ENCODE measurements at places on chromosomes 2 and 18.

DNA sequence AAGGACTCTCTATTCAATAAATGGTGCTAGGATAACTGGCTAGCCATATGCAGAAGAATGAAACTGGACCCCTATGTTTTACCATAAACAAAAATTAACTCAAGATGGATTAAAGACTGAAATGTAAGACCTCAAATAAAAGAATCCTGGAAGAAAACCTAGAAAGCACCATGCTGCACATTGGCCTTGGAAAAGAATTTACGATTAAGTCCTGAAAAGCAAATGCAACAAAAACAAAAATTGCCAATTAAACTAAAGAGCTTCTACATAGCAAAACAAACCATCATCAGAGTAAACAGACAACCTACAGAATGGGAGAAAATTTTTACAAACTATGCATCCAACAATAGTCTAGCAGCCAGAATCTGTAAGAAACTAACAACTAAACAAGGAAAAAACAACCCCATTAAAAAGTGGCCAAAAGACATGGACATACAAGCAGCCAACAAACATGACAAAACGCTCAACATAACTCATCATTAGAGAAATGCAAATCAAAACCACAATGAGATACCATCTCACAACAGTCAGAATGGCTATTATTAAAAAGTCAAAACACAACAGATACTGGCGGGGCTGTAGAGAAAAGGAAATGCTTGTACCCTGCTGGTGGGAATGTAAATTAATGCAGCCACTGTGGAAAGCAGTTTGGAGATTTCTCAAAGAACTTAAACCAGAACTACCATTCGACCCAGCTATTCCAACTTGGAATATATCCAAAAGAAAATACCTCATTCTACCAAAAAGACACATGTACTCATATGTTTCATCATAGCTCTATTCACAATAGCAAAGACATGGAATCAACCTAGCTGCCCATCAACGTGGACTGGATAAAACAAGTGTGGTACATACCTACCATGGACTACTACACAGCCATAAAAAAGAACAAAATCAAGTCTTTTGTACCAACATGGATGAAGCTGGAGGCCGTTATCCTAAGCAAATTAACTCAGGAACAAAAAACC, 30.6 kb downstream of the SEPTIN10 start:
- DNase-seq = no peak

GRCh38 chr2:189188115-189188805, 8.7 kb upstream of the COL5A2 start:
- no peak for DNase-seq

GRCh38 chr2:161352719-161353118, 44.5 kb downstream of the PSMD14 start:
- no peak for DNase-seq

DNA sequence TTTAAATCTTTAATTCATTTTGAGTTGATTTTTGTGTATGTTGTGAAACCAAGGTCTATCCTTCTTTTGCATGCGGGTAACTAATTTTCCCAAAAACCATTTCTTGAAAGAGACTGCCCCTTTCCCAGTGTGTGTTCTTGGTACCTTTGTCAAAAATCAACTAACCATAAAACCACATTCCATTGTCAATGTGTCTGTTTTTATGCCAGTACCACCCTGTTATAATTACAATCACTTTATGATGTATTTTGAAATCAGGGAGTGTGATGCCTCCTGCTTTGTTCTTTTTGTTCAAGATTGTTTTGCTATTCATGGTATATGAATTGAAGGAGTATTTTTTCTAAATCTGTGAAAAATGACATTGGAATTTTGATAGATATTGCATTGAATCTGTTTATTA, 689.6 kb downstream of the TSN start:
- no peak for DNase-seq

DNA sequence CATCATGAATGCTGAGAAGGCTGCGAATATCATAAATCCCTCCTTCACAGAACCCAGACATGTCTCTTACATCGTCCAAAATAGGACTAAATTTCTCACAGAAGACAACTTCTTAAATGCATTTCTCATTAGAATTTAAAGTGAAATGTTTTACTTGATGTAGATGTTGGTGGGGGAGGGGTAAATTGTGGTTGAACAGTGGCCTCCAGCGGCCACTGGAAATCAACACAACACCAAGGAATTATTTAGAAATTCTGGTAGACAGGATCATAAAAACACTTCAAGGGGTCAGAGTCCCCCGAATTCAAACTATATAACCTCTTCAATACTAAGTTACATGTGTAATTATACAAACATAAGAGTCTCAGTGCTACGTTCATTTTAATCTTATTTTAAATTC, 135.9 kb downstream of the ABCA12 start:
- DNase-seq = peak; percentile 19

- DNase-seq = no peak
Measured at GRCh38 chr18:2662990-2663389, 7.5 kb downstream of the SMCHD1 start.

- no peak for DNase-seq
Measured at GRCh38 chr2:96320728-96321622, 4.1 kb upstream of the ITPRIPL1 start.

GRCh38 chr2:234451852-234452625, 44.8 kb downstream of the ARL4C start:
- DNase-seq = no peak

GRCh38 chr2:85790499-85791188, 36.9 kb downstream of the ATOH8 start:
- peak; percentile 75 for DNase-seq

Measured in suppressor macrophage treated with lipopolysaccharide for 4 hours (primary cell).